Mucosa of gallbladder (tissue), 1 donor: ENCODE measurements at places on chromosomes 12 and 14. TPM values are rescaled to one million over a fixed set of nuclear protein-coding genes. Genes with fewer than 3 reads are reported as not detected.

Gene AICDA
- 2.2 TPM for total RNA-seq

Gene BDKRB2
- 14.5 TPM for total RNA-seq

Gene GDF3
- total RNA-seq: not detected

Gene CELA1
- not detected for total RNA-seq

Gene CLMN
- total RNA-seq: 63.5 TPM

- DNase-seq: no peak
Observed at GRCh38 chr12:27578689-27579372, 54.8 kb downstream of the PPFIBP1 start.

- no peak for DNase-seq
Observed at GRCh38 chr12:125229878-125230530, 164.8 kb downstream of the AACS start.

GRCh38 chr12:31020385-31021166 is 53.1 kb upstream of the DDX11 start:
- no peak for DNase-seq

GRCh38 chr14:92315050-92315805 is 7.7 kb upstream of the SLC24A4 start:
- no peak for DNase-seq

- DNase-seq: no peak
Observed at GRCh38 chr12:124537525-124538193, 29.8 kb downstream of the NCOR2 start.

GRCh38 chr12:132813443-132813842 is 15.2 kb downstream of the GOLGA3 start:
- DNase-seq: no peak

- DNase-seq: no peak
Observed at GRCh38 chr12:19856389-19856788, 417.1 kb downstream of the AEBP2 start.

DNA sequence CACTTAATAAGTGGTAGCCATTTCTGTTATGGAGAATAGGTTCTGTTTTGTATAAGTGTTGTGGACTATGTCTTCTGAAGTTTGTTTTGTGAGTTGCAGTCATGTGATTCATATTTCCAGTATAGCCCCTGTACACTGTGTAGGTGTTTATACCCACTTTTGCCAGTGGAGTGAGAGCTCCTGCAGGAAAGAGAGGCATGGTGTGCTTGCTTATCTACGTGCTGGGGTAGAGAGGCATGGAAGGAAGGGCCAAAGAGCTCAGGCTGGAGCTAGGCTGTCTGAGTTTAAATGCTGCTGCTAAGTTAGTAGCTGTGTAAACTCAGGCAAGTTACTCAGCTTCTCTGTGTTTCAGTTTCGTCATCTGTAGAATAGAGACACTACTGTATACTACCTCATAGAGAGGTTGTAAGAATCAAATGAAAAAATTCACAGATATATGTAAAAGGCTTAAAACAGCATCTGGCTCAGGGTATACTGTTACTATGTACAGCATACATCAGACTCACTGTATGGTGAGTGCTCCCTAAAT is 88.2 kb upstream of the SLC38A2 start:
- no peak for DNase-seq

DNA sequence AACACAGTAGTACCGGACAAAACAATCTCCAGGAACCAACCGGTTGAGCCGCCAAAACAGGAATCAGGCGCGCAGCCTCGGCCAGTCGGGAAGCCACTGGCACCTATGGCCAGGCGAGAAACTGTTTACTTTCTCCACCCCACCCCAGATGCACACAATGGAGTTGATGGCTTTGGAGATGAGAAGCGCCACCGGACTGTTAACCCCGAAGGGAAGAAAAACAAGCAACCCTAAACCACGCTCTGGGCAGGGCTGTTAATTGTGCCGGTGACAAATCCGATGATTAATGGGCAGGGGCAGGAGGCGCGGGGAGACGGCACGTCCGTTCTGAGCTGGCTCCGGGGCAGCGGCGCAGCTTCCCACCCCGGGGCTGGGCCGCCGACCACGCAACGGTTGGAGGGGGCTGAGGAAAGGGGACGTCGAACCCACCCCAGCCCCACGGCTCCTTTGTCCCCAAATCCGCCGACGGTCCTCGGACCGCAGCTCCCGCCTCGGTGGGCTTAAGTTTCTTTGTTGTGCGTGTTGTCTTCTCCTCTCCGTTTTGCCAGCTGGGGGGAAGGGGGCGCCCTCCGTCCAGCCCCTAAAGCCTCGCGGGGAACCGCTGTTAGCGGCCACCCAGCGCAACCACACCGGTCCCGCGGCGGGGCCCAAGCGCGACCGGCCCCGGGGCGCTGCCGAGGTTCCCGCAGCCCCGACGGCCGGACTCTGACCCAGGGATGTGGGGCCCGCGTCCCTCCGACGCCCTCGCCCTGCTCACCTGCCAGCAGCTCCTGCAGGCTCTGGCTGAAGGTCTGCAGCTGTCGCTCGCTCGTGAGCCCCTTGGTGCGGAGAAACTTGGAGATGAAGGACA is 790 bp downstream of the BTG1 start:
- peak; percentile 55 for DNase-seq

DNA sequence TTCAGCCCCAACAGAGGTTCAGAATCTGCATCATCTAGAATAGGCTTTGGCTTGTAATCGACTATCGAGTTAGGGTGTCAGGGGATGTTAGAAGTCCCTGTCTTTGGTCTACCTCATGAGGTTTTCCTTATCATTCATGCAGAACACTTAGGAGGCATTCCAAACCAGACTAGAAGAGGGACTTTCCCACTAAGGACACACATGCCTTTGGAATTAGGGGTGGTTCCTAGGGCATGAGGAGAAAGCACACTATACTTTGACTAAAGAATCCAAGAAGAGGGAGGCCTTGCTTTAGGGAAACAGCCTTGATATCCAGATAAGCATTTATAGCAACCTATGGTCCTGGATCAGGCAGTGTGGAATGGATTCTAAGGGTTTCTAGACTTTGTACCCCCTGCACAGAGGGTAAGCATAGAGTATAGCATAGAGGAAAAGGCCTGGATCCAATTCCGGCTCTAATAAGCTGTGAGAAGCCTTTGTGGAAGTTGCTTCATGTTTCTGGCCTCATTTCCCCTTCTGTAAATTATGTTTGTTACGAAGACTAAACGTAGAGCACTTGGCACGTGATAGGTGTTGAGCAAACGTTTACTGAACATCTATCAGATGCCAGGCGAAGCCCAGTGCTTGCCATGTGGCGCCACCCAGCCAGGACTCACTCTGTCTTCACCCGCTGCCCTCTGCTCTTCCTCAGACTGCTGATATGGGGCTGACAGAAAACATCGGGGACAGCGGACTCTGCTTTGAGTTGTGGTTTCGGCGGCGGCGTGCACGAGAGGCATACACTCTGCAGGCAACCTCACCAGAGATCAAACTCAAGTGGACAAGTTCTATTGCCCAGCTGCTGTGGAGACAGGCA is 13.2 kb downstream of the ZNF219 start:
- DNase-seq: no peak

GRCh38 chr14:72543341-72543740 is 350.6 kb downstream of the DPF3 start:
- no peak for DNase-seq

GRCh38 chr12:34400986-34401658 is 378.8 kb downstream of the ALG10 start:
- DNase-seq: peak; percentile 6

DNA sequence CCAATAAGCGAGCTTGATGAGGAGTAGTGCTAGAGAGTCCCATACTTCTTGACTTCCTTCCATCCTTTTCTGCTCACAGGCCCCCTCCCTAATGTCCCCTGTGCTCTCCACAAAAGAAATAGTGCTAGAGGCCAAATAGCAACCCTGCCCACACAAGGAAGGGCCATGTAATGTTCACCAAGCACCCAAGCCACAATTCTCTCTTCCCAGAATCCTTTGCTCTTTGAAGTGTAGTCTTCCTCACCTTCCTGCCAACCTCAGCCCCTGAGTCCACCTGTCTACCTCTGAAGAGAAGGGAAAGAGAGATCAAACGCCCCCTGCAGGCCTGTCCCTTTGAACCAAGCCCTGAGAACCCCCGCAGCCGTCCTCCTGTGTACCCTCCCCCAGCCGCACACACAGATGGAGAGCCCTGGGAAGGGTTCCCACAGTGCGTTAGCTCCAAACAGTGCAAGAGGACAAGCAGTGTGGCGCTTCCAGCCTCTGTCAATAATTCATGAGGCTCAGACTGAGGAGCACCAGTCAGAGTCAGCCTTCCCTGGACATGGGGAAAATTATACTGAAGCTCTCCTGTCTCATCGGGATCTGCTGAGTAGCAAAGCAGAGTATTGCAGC is 1.9 kb upstream of the DHRS4 start:
- DNase-seq: no peak
